ENCODE measurements at places on chromosomes 5 and 9.
A peak's percentile ranks its signal among the peaks of the same experiment; 100 is the strongest.

GRCh38 chr5:59542851-59543820 is 350.4 kb downstream of the PDE4D start:
- DNase-seq = no peak

- DNase-seq = no peak
Measured at GRCh38 chr5:178564811-178565550, 25.2 kb downstream of the COL23A1 start.

GRCh38 chr5:139882961-139883539 is 87.4 kb downstream of the PSD2 start:
- no peak for DNase-seq

DNA sequence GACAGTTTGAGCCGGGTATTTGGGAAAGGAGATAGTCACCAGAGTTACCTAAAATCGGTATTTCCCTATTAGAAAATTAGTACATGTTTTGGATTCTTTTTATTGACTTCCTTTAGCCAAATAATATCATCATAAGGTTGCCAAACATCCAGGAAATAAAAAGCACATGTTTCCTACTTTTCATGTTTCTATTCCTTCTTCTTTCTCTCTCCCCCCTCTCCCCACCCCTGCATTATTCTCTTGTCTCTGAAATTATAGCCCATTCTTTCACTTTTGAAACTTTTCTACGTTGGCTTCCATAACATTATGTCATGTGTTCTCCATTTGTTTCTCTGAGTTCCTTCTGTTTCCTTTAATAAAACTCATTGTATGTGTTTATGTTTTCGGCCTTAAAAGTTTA is 161.9 kb downstream of the ALDH1A1 start:
- DNase-seq = no peak

GRCh38 chr5:58933891-58934628 is 351.2 kb downstream of the RAB3C start:
- peak; percentile 40 for DNase-seq

DNA sequence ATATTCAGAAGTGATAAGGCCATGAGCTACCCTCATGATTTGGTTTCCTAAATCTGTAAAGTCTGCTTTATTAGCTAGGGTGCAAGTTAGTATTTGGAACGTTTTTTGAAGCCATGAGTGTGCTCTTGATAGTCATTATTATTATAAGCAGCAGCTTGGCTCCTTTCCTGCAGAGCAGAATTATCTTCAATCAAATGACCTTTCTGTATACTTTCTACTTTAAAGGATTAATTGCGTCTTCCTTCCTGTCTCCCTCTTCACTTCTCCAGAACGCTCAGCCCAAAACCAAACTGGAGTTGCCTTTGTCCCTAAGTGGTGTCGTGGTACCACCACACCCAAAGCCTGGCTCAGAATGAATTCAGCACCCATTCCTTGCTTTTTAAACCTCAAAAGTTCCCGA is 211.3 kb downstream of the ARHGAP26 start:
- no peak for DNase-seq

DNA sequence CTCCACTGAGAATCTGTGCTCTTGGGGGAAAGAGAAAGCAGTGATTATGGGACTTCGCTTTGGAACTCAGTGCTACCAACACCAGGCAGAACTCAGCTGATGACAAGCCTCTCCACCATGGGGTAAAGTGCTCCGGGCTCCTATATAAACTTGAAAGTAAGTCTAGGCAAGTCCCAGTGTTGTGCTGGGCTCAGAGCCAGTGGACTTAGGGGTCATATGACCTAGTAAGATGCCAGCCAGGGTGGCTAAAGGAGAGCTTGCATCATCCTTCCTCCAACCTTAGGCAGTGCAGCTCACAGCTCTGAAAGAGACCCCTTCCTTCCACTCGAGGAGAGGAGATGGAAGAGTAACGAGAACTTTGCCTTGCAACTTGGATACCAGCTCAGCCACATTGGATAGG is 35.1 kb upstream of the FREM1 start:
- DNase-seq = no peak

DNA sequence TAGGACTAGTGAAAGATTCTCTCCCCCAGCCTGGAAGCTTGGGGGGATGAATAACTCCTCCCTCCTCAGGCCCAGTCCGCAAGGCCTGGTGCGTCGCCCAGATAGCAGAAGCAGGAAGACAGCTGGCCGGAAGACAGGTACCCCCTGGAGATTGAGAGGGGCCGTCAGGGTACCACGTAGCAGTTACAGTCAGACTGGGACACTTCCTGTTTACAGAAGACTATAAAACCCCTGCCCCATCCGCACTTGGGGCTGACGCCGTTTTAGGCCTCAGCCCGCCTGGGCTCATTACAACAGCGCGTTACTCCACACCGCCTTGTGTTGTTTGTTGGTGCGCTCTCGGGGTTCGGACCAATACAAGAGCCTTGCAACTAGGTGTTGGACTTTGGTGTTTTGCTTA is 15.4 kb downstream of the SEMA6A start:
- DNase-seq = no peak

- DNase-seq = no peak
Measured at GRCh38 chr5:91642581-91642980, 259.5 kb upstream of the ARRDC3 start.

- DNase-seq = no peak
Measured at GRCh38 chr9:98222885-98223691, 30.7 kb upstream of the CORO2A start.

- DNase-seq = no peak
Measured at GRCh38 chr5:43134019-43134418, 13.3 kb downstream of the ZNF131 start.

DNA sequence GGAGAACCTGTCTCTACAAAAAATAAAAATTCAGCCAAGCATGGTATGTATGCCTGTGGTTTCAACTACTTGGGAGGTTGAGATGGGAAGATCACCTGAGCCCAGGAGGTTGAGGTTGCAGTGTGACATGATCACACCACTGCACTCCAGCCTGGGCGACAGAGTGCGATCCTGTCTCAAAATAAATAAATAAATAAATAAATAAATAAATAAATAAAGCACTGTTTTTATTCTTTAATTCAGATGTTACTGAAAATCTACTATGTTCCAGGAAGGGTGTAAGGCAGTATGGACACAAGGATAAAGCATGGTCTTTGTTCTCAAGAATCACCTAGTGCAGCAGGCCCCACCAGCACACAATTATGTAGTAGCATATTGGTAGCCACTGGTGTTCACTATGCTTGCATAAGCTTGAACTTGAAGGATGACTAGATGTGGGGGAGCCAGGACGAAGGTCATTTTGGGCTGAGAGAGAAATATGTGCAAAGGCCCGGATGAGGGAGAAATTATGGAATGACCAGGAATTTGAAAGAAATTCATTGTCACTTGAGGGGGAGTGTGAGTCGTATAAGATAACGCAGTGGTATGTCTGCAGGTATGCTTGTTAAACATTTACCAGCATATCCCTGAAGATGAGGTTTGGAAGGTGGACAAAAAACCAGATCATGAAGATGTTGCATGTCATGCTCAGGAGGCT is 70.2 kb upstream of the CD180 start:
- no peak for DNase-seq

GRCh38 chr5:10315824-10316509 is 8.3 kb upstream of the CMBL start:
- no peak for DNase-seq

- no peak for DNase-seq
Measured at GRCh38 chr9:129306318-129306973, 128.4 kb upstream of the IER5L start.

DNA sequence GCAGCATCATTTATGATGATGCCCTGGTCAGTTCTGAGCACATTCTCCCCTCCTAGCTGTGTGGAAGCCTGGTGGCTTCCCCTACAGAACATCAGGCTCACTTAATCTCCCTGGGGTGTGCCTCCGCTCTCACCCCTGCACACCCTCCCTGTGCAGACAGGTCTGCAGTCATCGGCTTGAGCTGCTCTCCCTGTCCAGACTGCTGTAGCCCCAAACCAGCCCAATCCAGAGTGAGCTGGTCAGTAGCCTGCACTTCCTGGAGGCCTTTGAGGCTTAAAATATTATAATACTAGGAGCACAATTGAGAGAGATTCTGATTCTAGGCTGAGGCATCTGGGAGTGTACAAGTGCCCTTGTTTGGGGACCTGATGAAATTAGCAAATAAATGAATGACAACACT is 60.2 kb downstream of the PPARGC1B start:
- no peak for DNase-seq

DNA sequence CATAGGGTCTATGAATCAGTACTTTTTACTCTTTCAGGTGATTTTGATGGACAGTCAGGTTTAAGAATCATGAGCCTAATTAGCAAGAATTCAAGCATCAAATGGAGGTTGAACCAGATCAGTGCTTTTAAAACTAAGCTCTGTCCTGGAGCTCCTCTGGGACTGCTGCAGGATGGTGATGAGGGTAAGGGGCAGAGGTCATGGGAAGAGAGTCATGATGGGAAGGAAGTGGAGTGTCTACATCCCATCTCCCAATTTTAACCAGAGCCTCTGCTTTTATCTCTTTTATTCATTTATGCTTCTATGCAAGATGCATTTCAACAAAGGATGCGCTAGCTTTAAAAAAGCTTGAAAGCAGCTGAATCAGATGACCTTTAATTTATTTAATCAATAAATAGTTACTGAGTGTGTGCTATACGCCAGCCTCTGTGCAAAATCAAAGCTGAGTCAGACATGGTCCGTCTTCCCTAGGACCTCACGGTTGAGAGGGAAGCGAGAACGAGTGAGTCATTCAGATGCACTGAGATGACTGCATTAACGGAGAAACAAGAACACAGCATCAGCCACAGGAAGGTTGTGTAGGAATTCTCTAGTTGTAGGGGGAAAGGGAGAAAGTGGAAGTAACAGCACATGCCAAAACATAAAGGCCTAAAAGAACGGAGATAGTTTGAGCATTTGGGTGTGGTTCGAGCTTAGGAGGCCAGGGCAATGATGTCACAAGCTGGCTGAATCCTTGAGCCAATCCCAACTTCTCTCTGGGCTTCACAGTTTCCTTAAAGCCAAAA is 441.6 kb upstream of the BRINP1 start:
- DNase-seq = no peak

- DNase-seq = peak; percentile 82
Measured at GRCh38 chr5:181217111-181217802, 5.8 kb upstream of the TRIM41 start.

- DNase-seq = no peak
Measured at GRCh38 chr5:40560474-40561110, 119.1 kb upstream of the PTGER4 start.

DNA sequence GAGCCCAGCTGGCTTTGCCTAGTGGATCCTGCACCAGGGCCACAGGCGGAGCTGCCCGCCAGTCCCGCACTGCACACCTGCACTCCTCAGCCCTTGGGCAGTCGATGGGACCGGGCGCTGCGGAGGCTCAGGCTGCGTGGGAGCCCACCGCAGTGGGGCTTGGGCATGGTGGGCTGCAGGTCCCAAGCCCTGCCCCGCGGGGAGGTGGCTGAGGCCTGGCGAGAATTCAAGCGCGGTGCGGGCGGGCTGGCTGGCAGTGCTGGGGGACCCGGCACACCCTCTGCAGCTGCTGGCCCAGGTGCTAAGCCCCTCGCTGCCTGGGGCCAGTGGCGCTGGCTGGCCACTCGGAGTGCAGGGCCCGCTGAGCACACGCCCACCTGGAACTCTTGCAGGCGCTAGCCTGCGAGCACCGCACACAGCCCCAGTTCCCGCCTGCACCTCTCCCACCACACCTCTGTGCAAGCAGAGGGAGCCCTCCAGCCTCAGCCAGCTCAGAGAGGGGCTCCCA is 125.7 kb upstream of the OTULINL start:
- DNase-seq = no peak

- DNase-seq = no peak
Measured at GRCh38 chr5:1750469-1750868, 49.2 kb downstream of the MRPL36 start.

- DNase-seq = no peak
Measured at GRCh38 chr5:16735101-16736060, 118.6 kb upstream of the RETREG1 start.

GRCh38 chr5:37002176-37002751 is 125.7 kb downstream of the NIPBL start:
- DNase-seq = no peak

DNA sequence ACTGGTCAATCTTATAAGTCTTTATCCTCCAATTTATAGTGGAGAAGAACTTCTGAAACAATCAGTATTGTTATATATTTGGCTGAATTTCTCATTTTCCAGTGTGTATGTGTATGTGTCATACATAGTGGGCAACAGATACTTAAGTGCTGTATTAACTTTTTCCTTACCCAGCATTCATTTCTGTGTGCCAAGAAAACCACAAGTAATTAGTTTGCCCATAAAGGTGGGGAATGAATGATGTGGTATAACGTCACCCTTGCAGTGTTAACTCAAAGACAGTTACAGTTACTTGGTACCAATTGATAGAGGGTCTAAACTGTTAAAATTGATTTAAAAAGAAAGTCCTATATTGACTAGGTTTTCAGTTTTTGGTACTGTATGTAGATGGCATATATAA is 2.0 kb downstream of the OGN start:
- no peak for DNase-seq

DNA sequence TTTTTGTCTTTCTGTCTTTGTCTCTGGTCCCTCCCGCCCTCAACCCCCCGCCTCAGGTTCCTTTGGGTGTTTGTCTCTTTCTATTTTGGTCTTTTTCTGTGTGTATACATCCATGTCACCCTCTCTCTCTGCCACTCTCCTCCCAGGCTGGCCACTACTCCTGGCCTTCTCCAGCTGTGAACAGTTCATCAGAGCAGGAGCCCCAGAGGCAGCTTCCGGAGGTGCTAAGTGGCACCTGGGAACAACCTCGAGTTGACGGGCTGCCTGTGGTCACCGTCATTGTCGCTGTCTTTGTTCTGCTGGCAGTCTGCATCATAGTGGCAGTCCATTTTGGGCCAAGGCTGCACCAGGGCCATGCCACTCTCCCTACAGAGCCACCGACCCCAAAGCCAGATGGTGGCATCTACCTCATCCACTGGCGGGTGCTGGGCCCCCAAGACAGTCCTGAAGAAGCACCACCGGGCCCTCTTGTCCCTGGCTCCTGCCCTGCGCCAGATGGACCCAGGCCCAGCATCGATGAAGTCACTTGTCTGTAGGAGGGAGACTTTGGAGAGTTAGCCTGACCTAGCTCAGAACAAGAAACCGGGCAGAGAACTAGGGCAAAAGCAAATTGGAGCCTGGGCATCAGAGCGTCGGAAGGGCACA is 1.7 kb downstream of the SMIM33 start:
- no peak for DNase-seq

- DNase-seq = peak; percentile 10
Measured at GRCh38 chr5:403995-404394, 39.0 kb upstream of the EXOC3 start.

- peak; percentile 82 for DNase-seq
Measured at GRCh38 chr5:141849415-141850243, 28.6 kb downstream of the PCDH1 start.

DNA sequence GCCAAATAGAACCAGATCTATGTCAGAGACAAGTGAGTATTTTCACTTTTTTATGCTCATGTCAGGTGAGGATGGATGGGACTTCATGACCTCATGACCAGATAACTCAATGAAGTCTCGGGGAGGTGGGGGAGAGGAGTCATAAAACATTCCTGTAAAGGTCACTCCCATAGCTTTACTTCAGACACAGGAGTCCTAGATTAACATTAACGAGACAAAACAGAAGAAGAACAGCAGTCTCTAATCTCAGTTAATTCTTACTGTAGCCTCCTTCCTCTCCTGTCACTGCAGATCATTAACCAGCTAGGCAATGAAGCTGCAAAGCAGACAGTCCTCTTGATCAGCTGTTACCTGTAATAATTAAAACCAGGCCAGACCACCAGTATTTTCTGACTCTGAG is 11.2 kb downstream of the CRHBP start:
- DNase-seq = no peak

- DNase-seq = no peak
Measured at GRCh38 chr5:126486332-126486731, 63.1 kb downstream of the GRAMD2B start.

GRCh38 chr5:151935135-151935695 is 10.6 kb upstream of the GLRA1 start:
- DNase-seq = no peak

All from stimulated activated CD8-positive, alpha-beta memory T cell treated with anti-CD3 and anti-CD28 coated beads, Interleukin-4, amount 100 ng/mL, for 48 hours (primary cell).